ENCODE measurements at places on chromosomes 7 and 10. TPM values are rescaled to one million over a fixed set of nuclear protein-coding genes. Genes with fewer than 3 reads are reported as not detected.

Gene FGFR2
- total RNA-seq = 17.7 TPM

Gene CNPY1
- not detected for total RNA-seq

Gene KBTBD2
- total RNA-seq = 34.8 TPM

Gene NEUROD6
- total RNA-seq = not detected

Gene SCIN
- total RNA-seq = 0.29 TPM

Gene MAP3K8
- 62.3 TPM for total RNA-seq

Gene IQUB
- total RNA-seq = 1.0 TPM

Gene LIPK
- not detected for total RNA-seq

Gene PUS7
- total RNA-seq = 11.3 TPM

Gene PPP2R2D
- total RNA-seq = 23.5 TPM

Gene ADCYAP1R1
- total RNA-seq = 1.8 TPM

Gene LAMB1
- total RNA-seq = 176 TPM

Gene PRXL2A
- total RNA-seq = 23.2 TPM

All from posterior vena cava (tissue), 2 donors.